ENCODE measurements at places on chromosomes 4 and X.

- DNase-seq = no peak
Observed at GRCh38 chr4:170652571-170652970, 562.8 kb upstream of the AADAT start.

DNA sequence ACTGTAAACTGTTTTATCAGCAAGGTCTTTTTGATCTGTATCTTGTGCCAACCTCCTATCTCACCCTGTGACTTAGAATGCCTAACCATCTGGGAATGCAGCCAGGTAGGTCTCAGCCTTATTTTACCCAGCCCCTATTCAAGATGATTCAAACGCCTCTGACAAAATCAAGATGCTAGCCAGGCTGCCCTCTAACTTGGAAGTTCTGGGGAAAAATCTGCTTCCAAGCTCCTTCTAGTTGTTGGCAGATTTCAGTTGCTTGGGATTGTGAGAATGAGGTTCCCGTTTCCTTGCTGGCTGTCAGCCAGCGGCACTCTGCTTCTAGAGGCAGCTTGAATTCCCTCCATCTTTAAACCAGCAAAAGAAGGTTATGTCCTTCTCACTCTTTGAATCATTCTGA is 34.7 kb downstream of the LUZP4 start:
- DNase-seq = no peak

DNA sequence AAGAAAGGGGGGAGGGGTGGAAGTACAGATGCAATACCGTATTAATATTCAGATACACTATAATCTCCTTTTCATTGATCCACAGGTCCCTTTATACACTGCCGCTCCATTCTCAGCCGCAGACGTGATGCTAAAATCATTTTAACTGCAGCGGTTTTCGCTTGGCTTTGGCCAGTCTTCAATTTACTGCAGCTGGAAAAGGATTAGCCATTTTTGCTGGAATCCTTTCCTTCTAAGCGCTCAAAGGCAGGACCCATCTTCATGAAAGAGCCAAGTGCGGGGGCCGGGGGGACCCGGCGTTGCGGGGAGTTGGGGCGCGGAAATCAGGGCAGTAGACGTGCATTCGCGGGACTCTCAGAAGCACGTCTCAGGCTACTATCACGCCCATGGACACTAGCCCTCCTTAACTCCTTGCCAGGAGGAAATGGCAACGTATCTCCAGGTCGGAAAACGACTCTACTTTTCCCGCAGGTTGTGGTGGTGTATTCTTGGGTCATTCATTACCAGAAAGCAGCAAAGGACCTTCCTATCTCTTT is 1.7 kb upstream of the PCDH10 start:
- DNase-seq = no peak

GRCh38 chrX:95907081-95907480 is 777.6 kb upstream of the DIAPH2 start:
- no peak for DNase-seq

GRCh38 chrX:72071213-72071612 is 60.5 kb downstream of the RTL5 start:
- DNase-seq = no peak

DNA sequence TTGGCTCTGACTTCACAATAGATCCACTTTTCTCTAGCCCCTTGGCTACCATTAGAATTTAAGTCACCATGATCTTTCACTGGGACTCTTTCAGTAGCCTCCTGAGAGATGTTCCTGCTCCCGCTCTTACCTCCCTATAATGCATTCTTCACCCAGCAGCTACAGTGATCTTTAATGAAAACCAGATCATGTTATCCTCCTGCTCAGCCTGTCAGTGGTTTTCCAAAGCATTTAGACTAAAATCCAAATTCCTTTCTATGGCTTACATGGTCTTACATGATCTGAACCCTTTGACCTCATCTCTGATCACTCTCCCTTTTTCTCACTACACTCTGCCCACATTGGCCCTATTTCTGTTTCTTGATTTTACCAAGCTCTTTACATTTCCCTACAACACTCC is 18.3 kb upstream of the RPS6KA3 start:
- DNase-seq = no peak

DNA sequence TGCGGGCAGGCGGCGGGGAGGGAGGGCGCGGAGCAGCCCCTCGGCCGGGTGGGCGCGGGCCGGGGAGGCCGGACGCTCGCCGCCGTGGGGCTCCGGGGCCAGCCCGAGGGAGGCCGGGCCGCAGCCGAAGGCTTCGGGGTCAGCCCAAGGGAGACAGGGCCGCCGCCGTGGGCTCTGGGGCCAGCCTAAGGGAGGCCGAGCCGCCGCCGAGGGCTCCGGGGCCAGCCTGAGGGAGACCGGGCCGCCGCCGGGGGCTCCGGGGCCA is 251 bp downstream of the KIAA0232 start:
- no peak for DNase-seq

DNA sequence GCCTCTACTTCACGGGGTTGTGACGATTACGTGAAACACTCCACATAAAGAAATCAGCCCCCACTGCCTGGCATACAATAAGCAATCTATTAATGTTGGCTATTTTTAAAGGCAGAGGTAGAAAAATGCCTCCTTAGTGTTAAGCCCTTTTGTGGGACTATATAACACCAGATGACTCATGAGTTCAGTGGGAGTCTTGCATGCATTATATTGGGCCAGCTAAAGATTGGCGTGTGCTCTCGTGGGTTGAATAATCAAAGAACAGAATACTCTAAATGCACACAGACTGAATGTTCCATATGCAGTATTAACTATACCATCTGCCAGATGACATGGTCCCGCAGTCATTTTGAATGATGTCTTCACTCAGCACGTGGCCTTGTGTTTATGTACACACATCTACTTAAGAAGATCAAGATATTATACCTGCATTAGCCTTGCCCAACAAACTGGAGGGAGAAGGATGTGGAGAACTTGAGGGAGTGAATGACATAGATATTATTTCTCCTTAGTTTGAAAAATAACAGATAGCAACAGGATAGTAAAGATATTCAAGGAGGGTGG is 85.0 kb upstream of the MYOZ2 start:
- no peak for DNase-seq

GRCh38 chrX:11341274-11342201 is 48.3 kb downstream of the AMELX start:
- DNase-seq = no peak

DNA sequence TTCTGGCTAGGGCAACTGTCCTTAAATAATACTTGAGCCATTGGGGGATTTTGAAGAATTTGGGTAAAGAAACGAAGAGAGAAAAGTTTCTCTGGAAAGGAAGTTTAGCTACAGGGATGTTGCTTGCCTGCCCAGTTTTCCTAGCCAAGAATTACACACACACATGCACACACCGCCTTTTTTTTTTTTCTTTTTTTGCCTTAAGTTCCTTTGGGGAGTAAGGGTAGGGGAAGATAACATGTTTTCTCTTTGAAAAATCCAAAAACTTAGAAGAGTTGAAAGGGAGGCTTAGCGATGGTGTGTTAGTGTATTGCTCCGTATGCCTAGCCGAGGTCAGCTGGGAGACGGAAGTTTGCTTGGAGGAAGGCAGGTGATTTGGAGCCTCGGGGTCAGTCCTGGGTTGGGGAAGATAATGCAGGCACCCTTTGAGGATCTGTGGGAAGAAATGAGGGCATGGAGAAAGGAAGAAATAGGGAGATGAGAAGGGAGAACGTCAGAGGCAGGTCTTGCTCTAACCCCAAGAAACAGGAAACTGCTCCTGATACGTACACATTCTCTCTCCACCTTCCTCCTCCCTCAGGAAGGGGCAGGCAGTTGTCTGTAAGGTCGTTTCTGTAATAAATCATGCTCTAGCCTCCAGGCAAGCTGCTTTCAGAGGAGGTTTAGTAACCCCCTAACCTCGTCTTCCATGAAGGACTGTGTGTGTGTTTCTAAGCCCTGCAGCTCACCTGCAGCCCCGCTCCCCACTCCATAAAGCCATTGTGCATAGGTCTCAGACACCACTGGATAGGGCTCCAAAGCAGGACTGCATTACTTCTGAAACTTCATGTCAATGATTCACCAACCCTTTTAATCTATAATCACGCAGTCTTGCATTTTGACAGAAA is 10.5 kb downstream of the KLF3 start:
- no peak for DNase-seq

- DNase-seq = no peak
Observed at GRCh38 chr4:105978684-105979296, 83.5 kb downstream of the NPNT start.

DNA sequence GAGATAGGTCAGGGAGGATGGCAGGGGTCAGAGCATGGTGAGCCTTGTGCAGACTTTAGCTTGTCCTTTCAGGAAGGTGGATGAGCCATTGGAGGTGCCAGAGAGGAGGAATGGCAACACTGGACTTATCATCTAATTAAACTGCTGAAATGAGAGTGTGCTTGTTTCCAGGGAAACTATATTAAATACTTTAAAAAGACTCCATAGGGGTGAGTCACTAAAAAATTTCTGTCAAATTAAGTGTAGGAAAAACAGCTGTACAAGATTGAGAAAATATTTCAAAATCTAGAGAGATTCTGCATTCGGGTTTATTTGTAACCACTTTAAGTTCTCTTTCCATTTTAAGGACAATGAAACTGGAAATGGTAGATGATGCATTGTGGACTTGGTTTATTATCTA is 11.4 kb downstream of the FRAS1 start:
- no peak for DNase-seq

GRCh38 chrX:13903405-13903804 is 86.5 kb upstream of the GPM6B start:
- no peak for DNase-seq

DNA sequence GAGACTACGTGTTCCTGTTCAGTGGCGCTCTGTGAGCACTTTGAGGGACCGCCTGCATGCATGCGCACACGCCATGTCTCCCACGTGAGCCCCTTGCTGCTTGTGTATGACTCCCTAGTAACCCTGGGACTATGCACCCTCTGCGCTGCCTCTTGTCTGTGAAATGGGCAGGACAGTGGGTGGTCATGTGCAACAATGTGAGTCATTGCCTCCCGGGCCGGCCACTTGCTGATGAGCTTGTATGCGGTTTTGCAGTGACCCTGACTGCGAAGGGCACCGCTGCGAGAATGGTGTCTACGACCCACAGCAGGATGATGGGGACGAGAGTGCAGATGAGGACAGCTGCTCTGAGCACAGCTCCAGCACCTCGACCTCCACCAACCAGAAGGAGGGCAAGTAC is 61.4 kb downstream of the TNIP2 start:
- no peak for DNase-seq

DNA sequence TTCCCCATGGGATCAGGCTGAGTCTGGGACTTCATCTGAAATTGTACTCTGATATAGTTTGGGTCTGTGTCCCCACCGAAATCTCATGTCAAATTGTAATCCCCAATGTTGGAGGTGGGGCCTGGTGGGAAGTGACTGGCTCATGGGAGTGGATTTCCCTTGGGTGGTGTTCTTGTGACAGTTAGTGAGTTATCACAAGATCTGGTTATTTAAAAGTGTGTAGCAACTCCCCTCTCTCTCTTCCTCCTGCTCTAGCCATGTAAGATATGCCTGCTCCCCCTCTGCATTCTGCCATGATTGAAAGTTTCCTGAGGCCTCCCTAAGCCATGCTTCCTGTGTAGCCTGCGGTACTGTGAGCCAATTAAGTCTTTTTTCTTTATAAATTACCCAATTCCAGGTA is 61.0 kb downstream of the RASGEF1B start:
- no peak for DNase-seq

DNA sequence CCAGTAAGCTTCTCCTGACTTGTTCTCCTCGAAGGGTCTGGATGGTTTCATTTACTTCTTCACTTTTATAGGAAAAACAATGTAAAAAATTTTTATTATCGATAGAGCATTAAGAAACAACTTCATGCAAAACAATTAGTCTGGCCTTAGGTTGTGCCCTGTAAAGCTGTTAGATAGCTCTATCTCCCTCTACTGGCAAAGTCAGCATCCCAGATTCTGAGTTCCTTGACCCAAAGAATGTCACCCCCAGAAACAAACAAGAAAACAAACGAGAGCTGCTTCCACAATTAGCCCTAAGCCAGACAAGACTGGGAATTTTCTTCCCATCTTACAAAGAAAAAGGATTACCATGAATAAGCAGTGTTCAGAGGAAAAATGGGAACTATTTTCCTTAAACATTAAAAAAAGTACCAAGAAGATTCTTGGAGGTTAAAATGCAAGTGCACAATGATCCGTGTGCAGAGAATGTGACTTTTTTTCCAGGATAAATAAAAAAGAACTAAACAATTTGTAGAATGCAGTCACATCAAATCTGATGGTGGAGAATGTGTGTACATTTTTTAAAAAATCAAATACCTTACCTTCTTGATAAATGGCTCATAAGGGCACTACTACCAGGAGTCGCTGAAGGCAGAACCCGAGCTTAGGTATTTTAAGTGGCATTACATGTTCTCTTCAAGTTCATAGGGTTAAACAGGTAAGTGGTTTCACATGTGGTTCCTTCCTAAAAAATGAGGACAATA is 293.2 kb downstream of the FBXO8 start:
- DNase-seq = no peak

DNA sequence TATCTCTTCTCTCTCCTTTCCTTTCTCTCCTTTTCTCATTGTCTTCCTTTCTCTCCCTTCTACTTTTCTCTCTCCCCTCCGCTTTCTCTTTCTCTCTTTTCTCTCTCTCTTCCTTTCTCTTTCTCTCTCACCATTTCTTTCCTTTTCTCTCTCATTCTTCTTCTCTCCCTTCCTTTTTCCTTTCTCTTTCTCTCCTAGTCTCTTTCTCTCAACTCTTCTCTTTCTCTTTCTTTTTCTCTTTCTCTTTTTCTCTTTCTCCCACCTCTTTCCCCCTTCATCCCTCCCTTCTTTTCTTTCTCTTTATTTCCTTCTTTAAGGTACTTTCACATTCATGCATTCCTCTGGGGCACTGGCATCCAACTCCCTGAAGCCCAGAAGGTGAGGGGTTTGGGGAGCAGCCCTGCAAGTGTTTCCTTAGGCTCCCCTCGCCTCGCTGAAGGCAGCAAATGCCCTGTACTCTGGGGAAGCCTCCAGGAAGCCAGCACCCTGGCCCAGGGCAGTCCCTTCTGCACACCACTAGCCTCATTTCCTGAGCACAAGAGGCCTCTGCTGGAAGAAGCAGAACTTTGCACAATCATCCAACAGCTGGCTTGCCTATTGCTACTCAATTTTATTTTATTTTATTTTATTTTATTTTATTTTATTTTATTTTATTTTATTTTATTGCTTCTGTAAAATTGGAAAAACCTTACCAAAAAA is 124.2 kb downstream of the NFKB1 start:
- DNase-seq = peak; percentile 90

DNA sequence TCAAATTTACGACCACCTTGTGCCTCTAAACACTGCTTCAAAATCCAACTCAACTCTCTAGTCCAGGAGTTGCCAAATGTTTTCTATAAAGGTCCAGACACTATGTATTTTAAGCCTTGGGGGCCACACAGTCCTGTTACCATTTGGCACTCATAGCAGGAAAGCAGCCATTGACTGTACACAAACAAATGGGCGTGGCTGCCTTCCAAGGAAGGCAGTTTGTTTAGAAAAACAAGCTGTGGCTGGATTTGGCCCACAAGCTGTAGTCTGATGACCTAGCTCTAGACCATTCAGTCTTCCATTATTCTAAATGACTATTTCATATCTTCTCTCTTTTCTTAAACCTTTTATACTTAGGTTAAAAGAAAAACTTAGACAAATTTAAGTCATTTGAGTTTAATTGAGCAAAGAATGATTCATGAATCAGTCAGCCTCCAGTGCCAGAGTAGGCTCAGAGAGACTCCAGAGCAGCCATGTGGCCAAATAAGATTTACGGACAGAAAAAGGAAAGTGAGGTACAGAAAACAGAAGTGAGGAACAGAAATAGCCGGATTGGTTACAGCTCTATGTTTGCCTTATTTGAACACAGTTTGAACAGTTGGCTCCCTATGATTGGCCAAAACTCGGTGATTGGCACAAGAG is 825.8 kb upstream of the LCORL start:
- DNase-seq = no peak

- DNase-seq = no peak
Observed at GRCh38 chrX:122850326-122850725, 333.8 kb upstream of the GRIA3 start.

Data from T-helper 2 cell (primary cell).